Psoas muscle (tissue), 8 donors: ENCODE measurements at places on chromosomes 4 and X. TPM values are rescaled to one million over a fixed set of nuclear protein-coding genes. Genes with fewer than 3 reads are reported as not detected.
A peak's percentile ranks its signal among the peaks of the same experiment; 100 is the strongest.

DNA sequence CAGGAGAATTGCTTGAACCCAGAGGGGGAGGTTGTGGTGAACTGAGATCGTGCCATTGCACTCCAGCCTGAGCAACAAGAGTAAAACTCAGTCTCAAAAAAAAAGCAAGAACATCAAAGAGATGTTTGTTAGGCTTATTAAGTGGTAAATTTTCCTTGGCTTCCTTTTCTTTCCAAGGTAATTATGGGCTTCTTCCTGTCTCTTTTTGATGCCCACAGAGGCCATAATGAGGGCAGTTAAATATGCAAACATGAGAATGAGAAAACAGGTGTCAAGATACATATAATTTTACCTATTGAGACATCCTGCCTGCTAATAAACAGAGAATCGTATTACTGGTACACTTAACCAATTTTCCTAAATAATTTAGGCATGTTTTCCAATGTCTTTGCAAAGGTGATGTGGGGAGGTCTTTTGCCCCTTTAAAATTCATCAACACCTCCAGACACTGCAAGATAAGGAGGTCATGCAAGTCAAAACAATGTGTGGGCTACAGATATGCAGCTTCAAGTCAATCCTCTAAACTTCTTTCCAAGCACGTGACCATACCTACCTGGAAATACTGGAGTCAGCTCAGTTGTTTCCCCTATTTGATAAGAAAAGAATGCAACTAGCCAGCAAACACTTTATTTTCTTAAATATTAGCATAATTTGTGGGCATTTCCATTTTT, 2.7 kb downstream of the SLC39A8 start:
- DNase-seq, result no peak

NLGN4X gene
- 0.13 TPM for total RNA-seq

DNA sequence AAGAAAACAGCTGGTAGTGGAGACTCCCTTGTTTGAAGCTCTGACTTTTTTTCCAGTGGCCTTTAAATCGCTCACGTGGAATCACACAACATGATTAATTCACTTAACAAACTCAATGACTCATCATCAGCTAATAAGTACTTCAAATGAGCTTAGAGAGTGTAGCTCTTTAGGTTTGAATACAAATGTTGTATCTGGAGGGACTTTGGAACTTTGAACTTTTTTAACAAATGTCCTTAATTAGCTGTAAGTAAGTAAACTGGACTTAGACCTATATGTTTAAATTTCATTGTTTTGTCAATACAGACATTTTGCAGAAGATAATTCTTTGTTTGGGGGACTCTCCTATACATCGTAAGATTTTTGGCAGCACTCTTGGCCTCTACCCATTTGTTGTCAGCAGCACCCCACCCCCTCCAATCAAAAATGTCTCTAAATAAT, 581.1 kb downstream of the SPRY1 start:
- DNase-seq, result no peak

SSX4B gene
- total RNA-seq, result not detected

GRCh38 chr4:32030406-32030805, 1310.2 kb downstream of the PCDH7 start:
- no peak for DNase-seq

RHOXF1 gene
- not detected for total RNA-seq

DNA sequence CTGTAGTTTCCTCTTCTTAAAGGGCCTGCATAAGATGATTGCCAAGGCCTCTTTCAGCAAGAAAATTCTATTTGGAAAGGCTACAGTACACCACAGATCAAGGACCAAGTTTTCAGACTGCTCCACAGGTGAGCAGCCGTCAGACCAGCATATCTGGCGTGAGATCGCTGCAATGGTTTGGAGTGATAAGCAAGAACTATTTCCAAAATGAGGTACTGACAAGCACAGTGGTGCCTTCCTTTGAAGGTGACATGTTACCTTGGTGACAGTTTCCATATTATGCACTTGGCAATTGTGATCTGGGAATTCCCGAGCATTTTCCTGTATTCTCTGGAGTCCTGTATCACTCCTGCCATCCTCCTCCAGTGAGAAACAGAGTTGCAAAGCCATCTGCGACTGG, 7.3 kb upstream of the TMEM150C start:
- no peak for DNase-seq

PPBP gene
- total RNA-seq, result 1.4 TPM

- no peak for DNase-seq
Measured at GRCh38 chr4:114494246-114494803, 104.3 kb upstream of the UGT8 start.

PNCK gene
- total RNA-seq, result 0.92 TPM

DNA sequence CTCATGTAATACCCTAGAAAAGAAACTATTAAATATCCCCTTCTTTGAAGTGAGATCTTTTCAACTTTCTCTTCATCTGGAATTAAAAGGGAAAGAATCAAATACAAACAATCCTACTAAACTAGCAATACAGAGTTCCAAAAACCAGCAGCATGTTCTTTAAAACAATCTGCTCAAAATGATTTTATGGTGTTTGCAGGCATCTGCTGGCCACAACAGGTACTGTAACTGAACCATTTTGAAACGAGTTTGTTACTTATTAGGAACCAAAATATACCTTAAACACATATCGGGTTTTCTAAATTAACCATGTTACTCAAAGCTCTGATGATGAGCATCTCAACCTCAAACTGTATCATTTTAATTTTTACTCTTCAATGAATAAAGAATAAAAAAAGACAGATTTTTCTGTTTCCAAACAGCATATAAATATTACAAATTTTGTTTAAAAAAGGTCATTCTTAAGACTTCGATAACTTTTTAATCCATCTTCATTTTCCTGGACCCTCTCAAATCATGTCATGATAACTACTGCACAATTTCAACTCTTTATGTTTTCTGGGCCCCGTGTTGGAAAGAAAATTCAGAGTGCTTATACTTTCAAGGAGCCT, 56.5 kb downstream of the ARAP2 start:
- no peak for DNase-seq

GRCh38 chr4:98094118-98094517, 49.2 kb downstream of the STPG2 start:
- no peak for DNase-seq

DNA sequence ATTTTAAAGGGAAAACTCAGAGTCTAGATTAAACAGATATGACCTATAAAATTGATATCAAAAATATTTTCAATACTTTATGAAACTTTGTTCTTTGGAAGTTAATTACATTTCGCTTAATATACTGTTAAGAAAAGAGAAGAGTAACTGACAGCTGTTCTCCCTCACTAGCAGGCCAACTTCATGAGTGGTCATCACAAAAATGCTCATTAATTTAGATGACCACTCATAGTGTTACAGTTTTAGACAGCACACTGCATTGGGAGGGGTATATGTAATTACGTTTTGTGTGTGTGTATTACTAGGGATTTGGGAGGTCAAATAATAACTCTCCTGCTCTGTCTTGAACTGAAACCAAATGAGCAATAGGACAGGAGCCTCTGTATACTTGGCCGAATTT, 80.2 kb upstream of the EDNRA start:
- DNase-seq, result no peak

MPP1 gene
- 21.3 TPM for total RNA-seq

MAGEB1 gene
- not detected for total RNA-seq

DNA sequence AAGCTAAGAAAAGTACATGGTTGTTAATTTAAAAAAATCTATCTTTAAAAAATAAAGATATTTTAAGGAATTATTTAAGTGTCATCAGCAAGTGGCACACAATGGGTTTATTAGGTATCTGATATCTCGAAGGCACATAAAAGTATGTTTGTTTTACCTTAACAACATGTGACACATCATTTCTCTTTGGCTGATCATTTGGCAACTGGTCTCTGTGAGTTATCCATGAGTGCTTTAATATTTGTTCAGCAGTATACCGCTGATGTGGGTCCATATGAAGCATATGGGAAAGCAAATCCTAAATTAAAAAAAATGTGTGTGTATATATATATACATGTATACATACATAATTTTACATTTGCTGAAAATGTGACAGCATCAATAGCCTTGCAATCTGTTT, 123.2 kb downstream of the RPS6KA6 start:
- no peak for DNase-seq

DNA sequence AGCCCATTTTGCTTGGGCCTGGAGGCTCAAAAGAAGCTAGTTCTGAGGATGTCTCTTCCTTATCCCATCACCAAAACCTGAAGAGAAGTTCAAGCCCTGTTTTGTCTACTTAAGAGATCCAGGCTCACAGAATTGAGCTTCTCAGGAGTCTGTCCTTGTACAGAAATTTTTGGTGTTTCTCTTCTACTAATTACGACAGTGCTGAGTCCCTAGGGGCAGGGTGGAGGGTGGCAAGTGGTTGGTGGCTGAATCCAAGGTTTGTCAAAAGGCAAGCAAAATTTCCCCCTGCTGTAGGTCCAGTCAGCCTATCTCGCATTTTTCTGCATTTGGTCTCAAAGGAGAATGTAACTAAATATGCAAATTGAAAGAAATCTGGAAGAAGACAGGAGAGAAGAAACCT, 377.9 kb downstream of the SMARCA1 start:
- no peak for DNase-seq

DNA sequence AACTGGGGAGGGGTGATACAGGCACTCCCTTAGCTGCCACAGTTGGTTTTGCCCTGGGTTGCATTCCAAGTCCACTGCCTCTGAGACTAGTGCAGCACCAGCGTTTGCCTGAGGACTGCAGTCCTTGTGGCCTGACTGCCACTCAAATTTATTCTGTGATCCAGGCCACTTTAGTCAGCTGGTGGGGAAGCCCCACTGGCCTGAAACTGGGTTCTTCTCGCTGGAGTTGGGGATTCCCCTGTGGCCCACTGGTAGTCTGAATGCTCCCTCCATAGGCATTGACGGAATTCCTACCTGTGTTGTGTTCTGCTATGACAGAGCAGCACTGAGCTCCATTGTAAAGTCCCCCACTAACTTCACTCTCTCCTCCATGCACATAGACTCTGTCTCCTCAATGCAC, 63.8 kb downstream of the PTPN13 start:
- DNase-seq, result no peak

GRCh38 chrX:36957425-36958328, 50.5 kb upstream of the FAM47C start:
- DNase-seq, result no peak

GRCh38 chrX:112270991-112271390, 188.4 kb upstream of the TRPC5 start:
- DNase-seq, result no peak

MAGEA1 gene
- total RNA-seq, result not detected

- no peak for DNase-seq
Measured at GRCh38 chrX:95764972-95765451, 919.6 kb upstream of the DIAPH2 start.

CYTL1 gene
- not detected for total RNA-seq

DNA sequence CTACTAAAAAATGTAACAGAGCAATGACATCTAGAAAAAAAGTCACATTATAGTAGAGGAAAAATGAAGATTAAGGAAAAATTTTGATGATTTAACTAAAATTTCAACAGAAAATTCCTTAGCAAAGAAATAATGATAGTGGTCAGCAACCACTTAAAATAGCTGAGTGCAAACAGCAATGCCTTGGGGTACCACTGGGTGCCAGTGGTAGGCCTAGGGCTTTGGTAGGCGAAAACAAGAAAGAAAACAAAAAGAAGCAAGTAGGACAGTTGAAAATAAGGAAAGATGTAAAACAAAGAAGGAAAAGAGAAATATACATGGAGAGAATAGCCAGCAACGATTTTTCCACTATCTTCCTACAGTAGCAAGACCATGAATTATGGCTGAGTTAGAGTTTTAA, 313.5 kb upstream of the IRS4 start:
- DNase-seq, result no peak

USP17L12 gene
- total RNA-seq, result not detected

DNA sequence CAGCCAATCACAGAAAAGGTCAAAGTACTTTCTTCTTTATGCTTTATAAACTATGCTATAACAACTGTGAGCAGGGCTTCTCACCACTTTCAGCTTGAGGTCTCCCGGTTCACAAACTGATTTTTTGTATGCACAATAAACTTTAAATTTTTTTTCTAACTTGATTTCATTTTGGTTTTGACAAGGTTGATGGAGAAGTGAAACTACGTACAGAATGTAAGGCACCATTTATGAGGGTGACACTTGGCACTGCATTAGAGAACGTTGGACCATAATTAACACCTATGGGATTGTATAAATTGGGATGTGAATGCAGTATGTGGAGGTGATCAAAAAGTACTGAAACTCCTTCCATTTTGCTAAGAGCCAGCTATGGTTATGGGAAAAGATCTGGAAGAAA, 857.9 kb upstream of the HTR2C start:
- no peak for DNase-seq

SH3RF1 gene
- 20.6 TPM for total RNA-seq

DNA sequence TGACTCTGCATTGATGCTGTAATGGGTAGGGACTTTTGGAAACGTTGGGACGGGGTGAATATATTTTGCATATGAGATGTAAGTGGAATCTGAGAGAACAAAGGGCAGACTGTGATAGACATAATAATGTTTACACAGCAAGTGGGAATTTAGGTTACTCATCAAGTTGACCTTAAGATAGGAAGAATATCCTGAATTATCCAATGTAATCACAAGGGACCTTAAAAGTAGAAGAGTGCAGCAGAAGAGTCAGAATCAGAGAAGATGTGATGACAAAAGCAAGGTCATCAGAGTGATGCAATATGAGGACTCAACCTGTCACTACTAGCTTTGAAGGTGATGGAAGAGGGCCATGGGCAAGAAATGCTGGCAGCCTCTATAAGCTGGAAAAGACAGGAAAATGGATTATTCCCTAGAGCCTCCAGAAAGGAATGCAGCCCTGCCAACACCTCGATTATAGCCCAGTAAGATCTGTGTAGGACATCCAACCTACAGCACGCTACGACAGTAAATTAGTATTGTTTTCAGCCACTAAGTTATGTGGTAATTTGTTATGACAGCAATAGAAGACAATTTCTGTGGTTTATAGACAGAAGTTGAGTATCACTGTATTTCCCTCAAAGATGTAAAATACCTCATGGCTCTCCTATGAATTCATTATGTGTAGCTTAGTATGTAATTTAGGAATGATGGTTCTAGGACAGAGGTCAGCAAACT, 26.4 kb downstream of the MORC4 start:
- DNase-seq, result no peak

DNA sequence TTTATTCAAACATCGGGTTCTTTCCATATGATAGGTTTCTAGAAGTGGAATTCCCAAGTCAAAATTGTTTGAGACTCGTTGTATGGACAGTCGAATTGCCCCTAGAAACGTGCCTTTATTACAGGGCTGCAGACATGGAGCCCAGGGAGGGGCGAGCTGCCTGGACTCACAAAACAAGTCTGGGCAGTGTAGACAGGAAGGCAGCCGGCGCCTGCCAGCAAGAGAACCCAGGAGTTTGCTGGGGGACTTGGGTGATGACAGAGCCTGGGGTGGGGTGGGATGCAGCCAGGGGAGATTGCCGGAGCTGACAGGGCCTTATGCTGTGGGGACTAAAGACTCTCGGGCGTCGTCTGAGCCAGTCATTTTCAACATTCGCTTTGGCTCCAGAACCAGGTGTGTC, 107.4 kb upstream of the MSX1 start:
- DNase-seq, result no peak

PABPC1L2A gene
- not detected for total RNA-seq

CYSLTR1 gene
- total RNA-seq, result 0.48 TPM

- peak; percentile 48 for DNase-seq
Measured at GRCh38 chr4:8083086-8083825, 75.4 kb downstream of the ABLIM2 start.

ADH1C gene
- 3.6 TPM for total RNA-seq

GRCh38 chr4:76957004-76957738, 7.6 kb downstream of the SEPTIN11 start:
- no peak for DNase-seq

CFI gene
- total RNA-seq, result 4.3 TPM

FSTL5 gene
- not detected for total RNA-seq

GLOD5 gene
- not detected for total RNA-seq
